ENCODE measurements at places on chromosomes 12 and 14. TPM values are rescaled to one million over a fixed set of nuclear protein-coding genes. Genes with fewer than 3 reads are reported as not detected.

The TAS2R43 gene
- 1.8 TPM for total RNA-seq

The BBOF1 gene
- total RNA-seq, result 0.23 TPM

The SLC39A5 gene
- total RNA-seq, result 1.4 TPM

The OTOGL gene
- 0.16 TPM for total RNA-seq

The GARIN6 gene
- not detected for total RNA-seq

GRCh38 chr14:43184540-43184939, 1322.5 kb downstream of the FSCB start:
- H3K4me3 ChIP-seq, result no peak overlapping the region
- H3K36me3 ChIP-seq, result no peaks in the 10 kb centered on the region
- H3K4me1 ChIP-seq, result no peaks in the 10 kb centered on the region
- DNase-seq, result no peak
- no peak overlapping the region for H3K27ac ChIP-seq
- no peaks in the 10 kb centered on the region for H3K27me3 ChIP-seq

DNA sequence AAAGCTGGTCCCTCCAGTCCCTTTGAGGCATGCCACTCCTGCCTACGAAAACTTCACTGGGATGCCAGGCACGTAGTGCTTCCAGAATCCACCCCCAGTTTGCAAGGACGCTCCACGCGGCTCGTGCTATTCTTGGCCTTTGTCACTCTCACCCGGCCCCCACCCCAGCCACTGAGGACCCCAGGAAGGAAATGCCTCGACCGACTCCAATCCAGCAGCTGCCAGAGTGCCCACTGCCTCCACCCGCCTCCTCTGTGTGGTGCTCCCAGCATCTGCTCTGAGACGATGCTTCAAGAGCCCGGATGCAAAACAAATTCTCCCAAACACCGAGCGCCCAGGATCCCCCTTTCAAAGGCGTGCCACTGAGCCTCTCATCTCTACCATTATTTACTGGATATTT, 123.9 kb downstream of the RFLNA start:
- H3K27ac ChIP-seq, result no peak overlapping the region
- no peak overlapping the region for H3K4me3 ChIP-seq
- no peaks in the 10 kb centered on the region for H3K27me3 ChIP-seq
- no peaks in the 10 kb centered on the region for H3K4me1 ChIP-seq
- no peak for DNase-seq
- peaks cover 24% of the 10 kb centered on the region for H3K36me3 ChIP-seq

- H3K4me1 ChIP-seq, result no peaks in the 10 kb centered on the region
- DNase-seq, result no peak
- no peaks in the 10 kb centered on the region for H3K36me3 ChIP-seq
- H3K27ac ChIP-seq, result no peak overlapping the region
Measured at GRCh38 chr12:41743835-41744234, 400.8 kb downstream of the GXYLT1 start.

- H3K27me3 ChIP-seq, result no peaks in the 10 kb centered on the region
- H3K4me3 ChIP-seq, result no peak overlapping the region
- no peak for DNase-seq
- no peaks in the 10 kb centered on the region for H3K4me1 ChIP-seq
- H3K27ac ChIP-seq, result no peak overlapping the region
- no peaks in the 10 kb centered on the region for H3K36me3 ChIP-seq
Measured at GRCh38 chr12:77788231-77789168, 42.2 kb upstream of the NAV3 start.

DNA sequence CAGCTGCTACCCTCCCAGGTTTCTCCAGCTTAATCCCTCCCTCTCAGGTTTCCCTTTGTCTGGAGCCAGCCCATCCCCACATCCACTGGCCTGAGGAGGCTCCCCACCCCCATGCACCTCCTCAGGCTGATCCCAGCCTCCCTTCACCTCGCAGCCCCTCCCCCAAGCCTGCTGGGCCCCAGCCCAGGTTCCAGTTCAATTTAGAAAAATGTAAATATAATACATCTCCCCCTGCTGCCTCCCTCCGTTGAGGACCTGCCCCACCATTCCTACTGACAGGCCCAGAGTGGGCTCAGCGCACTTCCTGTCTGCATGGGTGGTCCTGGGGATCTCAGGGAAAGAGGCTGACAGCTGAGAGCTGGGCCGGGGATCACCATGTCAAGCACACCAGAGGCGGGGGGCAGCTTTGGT, 155.8 kb downstream of the NTF3 start:
- no peaks in the 10 kb centered on the region for H3K4me1 ChIP-seq
- H3K27ac ChIP-seq, result no peak overlapping the region
- no peak overlapping the region for H3K4me3 ChIP-seq
- H3K27me3 ChIP-seq, result no peaks in the 10 kb centered on the region

DNA sequence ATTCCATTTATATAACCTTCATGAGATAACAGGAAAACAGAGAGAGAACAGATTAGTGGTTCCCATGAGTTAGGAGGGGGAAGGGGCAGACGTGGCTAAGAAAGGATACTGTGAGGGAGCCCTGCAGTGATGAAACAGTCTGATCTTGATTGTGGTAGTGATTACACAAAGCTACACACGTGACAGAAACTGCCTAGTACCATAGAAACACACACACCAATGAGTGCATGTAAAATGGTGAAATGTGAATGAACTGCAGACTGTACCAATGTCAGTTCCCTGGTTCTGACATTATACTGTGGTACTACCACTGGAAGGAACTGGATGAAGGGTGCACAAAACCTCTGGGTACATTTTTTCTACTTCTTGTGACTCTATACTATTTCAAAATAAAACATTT, 36.9 kb downstream of the NRDE2 start:
- no peak overlapping the region for H3K27ac ChIP-seq
- no peak overlapping the region for H3K4me3 ChIP-seq
- H3K36me3 ChIP-seq, result peaks cover 48% of the 10 kb centered on the region

- no peak for DNase-seq
- peaks cover 19% of the 10 kb centered on the region for H3K36me3 ChIP-seq
- H3K27ac ChIP-seq, result no peak overlapping the region
- no peak overlapping the region for H3K4me3 ChIP-seq
- H3K27me3 ChIP-seq, result no peaks in the 10 kb centered on the region
Measured at GRCh38 chr12:76035045-76035444, 3.5 kb upstream of the PHLDA1 start.

- H3K27ac ChIP-seq, result no peak overlapping the region
- H3K4me1 ChIP-seq, result no peaks in the 10 kb centered on the region
- H3K4me3 ChIP-seq, result no peak overlapping the region
- DNase-seq, result no peak
- H3K27me3 ChIP-seq, result peaks cover 3% of the 10 kb centered on the region
Measured at GRCh38 chr12:67534681-67535080, 113.9 kb upstream of the DYRK2 start.

DNA sequence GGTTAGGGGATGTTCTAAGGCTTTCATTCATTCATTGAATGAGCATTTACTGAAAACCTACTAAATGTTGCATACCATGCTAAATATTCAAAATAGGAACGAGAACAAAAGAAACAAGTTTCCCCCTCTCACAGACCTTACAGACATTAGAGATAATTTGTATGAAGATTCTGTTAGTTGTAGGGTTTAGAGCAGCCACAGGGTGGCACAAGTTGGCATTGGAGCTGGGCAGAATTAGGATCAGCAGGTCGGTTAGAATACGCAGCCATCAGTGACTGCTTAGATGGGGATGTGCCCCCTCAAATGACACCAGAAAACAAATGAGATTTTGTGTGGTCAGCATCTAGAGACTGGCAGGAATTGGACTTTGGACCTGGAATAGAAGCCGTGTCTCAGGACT, 166.3 kb upstream of the DAAM1 start:
- DNase-seq, result no peak
- H3K36me3 ChIP-seq, result no peaks in the 10 kb centered on the region
- peaks cover 3% of the 10 kb centered on the region for H3K27me3 ChIP-seq
- no peak overlapping the region for H3K4me3 ChIP-seq
- no peak overlapping the region for H3K27ac ChIP-seq
- H3K4me1 ChIP-seq, result no peaks in the 10 kb centered on the region

DNA sequence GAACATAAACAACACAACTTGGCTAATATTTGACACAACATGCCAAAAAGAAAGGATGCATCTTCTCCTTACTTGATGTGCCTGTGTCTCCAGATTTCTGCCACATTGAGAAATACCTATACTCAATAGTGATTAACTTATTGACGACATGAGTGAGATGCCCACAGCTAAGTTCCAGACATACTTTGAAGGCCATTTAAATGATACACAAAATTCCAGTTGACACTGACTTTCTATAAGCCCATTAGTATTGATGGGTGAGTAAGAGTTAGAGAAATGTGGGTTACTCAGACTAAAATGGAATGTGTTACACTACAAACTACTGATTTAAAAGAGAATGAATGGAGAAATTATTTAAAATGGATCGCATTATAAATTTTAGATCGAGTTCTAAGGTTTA, 838.2 kb upstream of the MGAT4C start:
- H3K4me1 ChIP-seq, result no peaks in the 10 kb centered on the region
- H3K4me3 ChIP-seq, result no peak overlapping the region
- H3K27ac ChIP-seq, result no peak overlapping the region
- H3K36me3 ChIP-seq, result no peaks in the 10 kb centered on the region
- H3K27me3 ChIP-seq, result no peaks in the 10 kb centered on the region

GRCh38 chr12:20404576-20405346, 36.4 kb downstream of the PDE3A start:
- no peak for DNase-seq
- H3K4me3 ChIP-seq, result no peak overlapping the region
- H3K36me3 ChIP-seq, result no peaks in the 10 kb centered on the region
- H3K27ac ChIP-seq, result no peak overlapping the region

All from activated T-helper 2 cell treated with anti-CD3 and anti-CD28 coated beads, Interferon-gamma antibody, Interleukin-2, Interleukin-4, amounts not matched to agents 10 μg/mL and 5 μg/mL and 100 μg/mL, durations not matched to agents 14 hours and 24 hours and 36 hours (primary cell).